ENCODE measurements at places on chromosomes 12 and 14.

DNA sequence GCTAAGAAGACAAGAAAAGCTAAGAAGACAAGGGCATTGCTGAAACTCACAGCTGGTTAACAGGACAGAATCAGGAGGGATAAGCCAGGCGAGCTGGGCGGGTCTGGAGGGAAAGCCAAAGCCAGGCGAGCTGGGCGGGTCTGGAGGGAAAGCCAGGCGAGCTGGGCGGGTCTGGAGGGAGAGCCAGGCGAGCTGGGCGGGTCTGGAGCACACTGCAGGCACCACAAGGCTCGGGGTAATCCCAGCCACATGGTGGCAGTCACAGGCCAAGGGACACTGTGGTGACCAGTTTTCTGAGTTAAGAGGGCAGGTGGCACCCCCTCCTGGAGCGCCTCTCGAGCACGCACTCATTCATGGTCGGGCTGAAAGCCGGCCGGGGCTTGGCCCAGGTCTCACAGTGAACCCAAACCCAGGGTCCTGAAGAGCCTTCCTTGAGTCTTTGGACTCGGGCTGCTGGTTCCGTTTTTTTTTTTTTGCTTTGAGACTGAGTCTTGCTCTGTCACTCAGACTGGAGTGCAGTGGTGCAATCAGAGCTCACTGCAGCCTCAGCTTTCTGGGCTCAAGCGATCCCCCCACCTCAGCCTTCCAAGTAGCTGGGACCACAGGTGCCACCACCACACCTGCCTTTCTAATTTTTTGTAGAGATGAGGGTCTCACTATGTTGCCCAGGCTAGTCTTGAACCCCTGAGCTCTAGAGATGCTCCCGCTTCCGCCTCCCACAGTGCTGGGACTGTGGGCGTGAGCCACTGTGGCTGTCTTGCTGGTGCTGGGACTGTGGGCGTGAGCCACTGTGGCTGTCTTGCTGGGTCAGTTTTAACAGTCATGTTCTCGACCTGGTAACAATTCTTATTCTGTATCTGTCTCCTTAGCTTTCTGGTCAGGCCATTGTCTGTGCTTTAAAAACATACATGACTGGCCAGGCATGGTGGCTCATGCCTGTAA, 40.2 kb downstream of the HSP90AA1 start:
- DNase-seq = no peak

GRCh38 chr12:29072631-29073030, 76.4 kb upstream of the FAR2 start:
- no peak for DNase-seq

DNA sequence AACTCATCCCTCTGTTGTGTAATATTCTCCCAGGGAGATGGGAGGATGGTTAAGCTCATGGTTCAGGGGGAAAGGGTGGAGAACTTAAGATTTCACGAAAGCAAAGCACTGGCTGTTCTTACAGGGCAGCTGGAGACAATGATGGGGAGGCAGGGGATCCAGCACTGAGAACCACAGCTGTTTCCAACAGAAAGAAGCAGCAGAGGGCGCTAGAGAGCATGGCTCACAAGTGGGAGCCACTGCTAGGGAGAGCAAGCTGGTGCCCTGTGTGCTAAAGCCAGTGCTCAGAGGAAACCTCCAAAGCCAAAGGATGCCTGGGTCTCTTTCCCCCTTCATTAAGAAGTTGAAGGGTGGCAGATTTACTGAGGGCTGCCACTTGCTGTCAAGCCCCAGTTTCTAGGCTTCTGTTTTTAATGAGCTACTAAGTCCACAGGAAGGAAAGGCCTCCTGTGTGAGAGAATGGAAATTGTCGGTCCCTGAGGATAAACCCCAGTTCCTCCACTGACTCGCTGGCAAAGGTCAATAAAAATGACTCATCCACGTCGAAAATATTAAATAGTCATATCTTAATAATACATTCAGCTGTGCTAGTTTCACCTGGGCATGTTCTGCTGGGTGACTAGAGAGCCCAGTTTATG, 199.7 kb downstream of the ANO2 start:
- DNase-seq = peak; percentile 17

- DNase-seq = no peak
Observed at GRCh38 chr12:27981874-27982273, 9.3 kb upstream of the PTHLH start.

DNA sequence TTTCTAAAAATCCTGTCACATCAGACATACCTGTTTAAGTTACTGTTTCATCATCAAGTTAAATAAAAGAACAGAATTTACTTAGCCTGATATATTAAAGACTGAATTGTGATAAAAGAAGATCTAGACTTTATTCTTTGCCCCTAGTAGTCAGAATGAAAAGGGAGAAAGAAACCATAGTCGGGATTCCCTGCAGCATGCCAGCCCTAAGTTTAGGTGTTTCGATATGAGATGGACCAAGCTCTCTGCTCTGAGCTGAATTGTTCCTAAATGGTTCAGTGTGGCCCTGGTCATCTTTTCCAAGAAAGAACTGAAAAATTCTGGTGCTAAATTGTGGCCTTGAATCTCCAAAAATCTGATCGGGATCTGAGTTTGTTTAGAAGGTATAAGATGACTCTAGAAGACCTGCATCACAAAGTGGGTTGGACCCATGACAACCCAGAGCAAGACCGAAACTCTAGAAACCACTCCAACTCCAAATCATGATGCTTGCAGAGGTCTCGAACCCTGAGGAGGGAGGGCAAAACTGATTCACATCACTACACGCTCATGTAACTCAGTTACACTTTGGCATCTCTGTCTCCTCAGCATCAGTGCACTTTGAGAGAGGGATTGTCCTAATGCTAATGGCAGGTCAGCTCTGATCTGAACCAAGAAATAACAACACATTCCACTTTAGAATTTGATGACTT, 15.7 kb downstream of the PTGER2 start:
- DNase-seq = no peak
